Posterior vena cava (tissue), 2 donors: ENCODE measurements at places on chromosomes 3 and 15.
A peak's percentile ranks its signal among the peaks of the same experiment; 100 is the strongest.

DNA sequence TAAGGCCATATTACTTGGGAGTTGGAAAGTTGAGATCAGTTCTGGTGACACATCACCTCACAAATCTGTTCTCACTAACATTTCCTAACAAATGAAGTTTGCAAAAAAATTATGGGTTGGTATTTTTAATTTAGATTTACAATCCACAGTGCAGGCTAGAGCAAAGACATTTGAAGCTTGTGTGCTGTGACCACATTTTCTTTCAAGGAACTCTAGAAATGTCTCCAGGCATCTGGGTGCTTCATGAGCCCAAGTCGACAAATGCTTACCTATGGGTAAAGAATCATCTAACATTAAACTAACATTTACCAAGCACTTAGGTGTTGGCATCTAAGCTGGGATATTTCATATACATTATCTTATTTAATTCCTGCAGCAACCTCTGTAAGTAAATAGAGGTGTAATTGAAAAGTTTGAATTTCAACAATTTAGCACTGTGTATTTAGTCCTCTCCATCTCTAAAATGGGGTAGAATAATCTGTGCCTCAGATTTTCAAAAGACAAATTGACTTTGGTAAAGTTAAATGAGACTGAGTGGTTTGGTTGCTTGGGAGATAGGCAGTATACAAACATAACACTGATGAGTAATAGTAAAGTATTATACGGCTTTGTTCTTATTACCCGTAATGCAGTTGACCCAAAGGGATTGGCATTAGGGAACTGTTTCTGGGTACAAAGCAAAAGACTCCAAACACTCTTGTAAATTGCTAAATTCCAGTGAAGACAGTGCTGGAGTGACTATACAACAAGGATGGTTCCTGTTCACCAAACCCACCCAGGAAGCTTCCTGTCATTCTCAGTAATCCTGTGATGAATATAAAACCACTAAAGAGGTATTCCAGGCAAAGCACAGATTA, 162.5 kb downstream of the TPRG1 start:
- no peak for DNase-seq

GRCh38 chr3:174767406-174767805, 91.7 kb upstream of the NAALADL2 start:
- DNase-seq = no peak

- no peak for DNase-seq
These were observed 85.1 kb downstream of the ZBTB20 start for GRCh38 chr3:115062009-115062408.

- DNase-seq = no peak
These were observed 12.5 kb downstream of the DPH6 start for GRCh38 chr15:35533130-35534110.

DNA sequence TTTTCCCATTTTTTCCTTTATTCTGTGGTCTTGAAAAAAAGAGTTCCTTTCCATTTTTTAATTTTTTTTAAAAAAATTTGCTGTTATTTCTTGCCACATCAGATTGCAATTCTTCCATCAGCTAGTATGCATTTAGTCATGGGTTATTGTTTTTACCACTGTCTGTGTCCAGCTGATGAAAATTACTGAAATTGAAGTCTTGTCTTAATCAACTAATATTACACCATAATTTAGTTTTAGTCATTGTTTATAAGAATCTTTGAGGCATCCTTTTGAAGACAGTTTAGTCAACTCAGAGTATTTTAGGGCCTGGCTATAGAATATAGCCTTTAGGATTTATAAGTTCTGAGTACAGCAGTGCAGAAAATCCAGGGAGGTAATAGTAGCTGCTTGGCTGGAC, 172.1 kb downstream of the LRTM1 start:
- no peak for DNase-seq

GRCh38 chr3:149449799-149450198, 24.7 kb upstream of the TM4SF4 start:
- DNase-seq = no peak

DNA sequence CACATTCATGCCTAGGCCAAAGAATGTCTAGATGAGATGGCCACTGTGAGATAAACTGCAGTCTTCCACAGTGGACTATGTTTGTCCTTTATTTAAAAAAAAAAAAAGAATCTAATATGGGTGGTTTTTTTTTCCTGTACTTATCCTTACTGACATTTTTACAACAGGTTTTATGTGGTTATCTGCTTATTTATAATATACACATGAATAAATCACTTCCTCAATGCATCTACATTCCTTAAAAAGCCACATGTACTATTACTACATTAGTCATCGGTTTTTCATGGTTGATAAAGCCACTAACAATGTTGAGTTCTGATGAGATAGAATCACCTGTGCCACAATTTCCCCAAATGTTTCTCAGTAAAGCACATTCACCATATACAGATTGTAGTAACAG, 341.3 kb upstream of the THBS1 start:
- no peak for DNase-seq

GRCh38 chr3:114284644-114285043, 9.2 kb upstream of the TIGIT start:
- no peak for DNase-seq

DNA sequence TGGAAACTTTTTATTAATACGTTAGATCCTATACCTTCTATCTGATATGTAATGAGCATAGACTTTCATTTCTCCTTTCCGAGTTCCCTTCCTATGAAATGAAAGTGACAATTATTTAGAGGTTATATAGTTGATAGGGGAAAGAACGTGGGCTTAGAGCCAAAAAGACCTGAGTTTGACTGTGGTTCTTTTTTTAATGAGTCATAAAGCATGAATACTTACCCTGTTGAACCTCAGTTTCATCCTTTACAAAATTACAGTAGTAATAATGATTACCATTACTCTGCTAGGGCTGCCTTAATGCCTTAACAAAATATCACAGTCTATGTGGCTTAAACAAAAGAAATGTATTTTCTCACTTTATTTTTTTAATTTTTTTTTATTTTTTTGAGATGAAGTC, 75.9 kb downstream of the AGBL1 start:
- no peak for DNase-seq

GRCh38 chr3:10387881-10388609, 67.1 kb upstream of the SEC13 start:
- peak; percentile 34 for DNase-seq

- peak; percentile 89 for DNase-seq
These were observed 3.3 kb upstream of the RBSN start for GRCh38 chr3:15102256-15102655.

GRCh38 chr15:39022532-39023305, 458.1 kb upstream of the RASGRP1 start:
- no peak for DNase-seq

- DNase-seq = no peak
These were observed 209.5 kb downstream of the SOX2 start for GRCh38 chr3:181921220-181921619.

DNA sequence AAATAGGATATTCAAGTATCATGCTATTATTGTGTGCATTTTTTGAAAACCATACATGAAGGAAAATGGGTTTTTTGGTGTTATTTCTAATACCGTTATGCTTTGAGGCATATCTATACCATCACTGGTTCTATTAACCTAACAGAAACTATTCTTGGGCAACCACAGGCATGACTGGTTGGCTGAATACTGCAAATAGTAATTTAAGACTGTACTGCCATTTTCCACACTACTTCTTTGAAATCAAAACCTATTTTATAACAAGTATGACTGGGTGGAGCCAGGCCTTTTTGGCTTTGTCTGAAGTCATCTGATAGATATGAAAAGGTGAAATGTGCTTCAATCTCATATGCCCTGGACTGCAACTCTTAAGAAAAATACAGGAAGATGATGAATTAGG, 115.1 kb downstream of the ULK4 start:
- no peak for DNase-seq

- DNase-seq = peak; percentile 81
These were observed 26.1 kb downstream of the LOXL1 start for GRCh38 chr15:73952171-73952912.

GRCh38 chr3:65532215-65532614, 506.5 kb downstream of the MAGI1 start:
- no peak for DNase-seq

GRCh38 chr3:58553003-58553402, 16.0 kb upstream of the ACOX2 start:
- no peak for DNase-seq

GRCh38 chr3:71890356-71890931, 105.5 kb upstream of the PROK2 start:
- DNase-seq = no peak

GRCh38 chr3:162738784-162739183, 1242.2 kb downstream of the OTOL1 start:
- DNase-seq = no peak

DNA sequence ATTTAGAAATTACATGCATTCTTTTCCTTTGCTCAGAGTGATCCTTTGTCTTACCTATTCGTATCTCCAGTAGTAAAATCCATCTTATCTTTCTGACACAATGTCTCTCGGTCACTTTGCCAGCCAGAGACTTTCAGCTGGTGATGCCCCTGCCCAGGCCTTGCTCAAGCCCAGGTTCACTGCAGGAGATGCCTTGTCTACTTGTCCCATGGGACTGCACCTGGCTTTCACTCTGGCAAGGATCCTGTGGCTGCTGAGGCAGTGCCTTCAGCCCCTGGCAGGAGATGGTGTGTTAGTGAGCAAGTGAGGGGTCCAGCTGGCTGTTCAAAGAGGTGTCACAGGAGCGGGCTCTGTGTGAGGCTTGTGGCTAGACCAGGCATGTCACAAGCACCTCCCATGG, 1268.9 kb downstream of the OTOL1 start:
- DNase-seq = no peak

DNA sequence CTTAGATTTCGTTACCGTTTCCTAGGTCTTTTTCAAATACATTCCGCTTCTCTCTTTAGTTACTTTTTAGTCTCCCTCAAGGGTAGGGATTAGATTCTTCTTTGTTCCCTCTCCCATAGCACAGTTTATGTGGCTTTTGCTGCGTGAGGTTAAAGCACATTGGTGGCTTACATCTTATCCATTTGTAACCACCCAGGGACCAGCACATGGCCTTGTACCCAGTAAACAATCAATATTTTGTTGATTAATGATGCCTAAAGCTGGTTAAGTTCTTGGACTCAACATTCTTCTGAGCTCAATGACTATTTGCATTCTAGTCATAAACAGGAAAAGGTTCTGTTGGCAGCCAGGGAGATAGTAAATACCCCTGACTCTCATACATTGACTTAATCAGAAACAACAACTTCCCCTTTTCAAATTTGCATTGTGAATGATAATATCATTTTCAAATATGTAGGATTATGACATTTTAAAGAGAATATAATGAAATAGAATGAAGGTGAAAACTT, 60.2 kb downstream of the CACNA1D start:
- no peak for DNase-seq

- DNase-seq = no peak
These were observed 48.9 kb upstream of the ZDHHC23 start for GRCh38 chr3:113898892-113899291.

GRCh38 chr15:26562336-26562735, 210.5 kb downstream of the GABRB3 start:
- no peak for DNase-seq

- no peak for DNase-seq
These were observed 23.2 kb downstream of the EAF1 start for GRCh38 chr3:15450438-15451215.
